ENCODE measurements at places on chromosomes 12 and 14. TPM values are rescaled to one million over a fixed set of nuclear protein-coding genes. Genes with fewer than 3 reads are reported as not detected.

The CCDC196 gene
- total RNA-seq, result not detected

The KRT82 gene
- not detected for total RNA-seq

The FRMD6 gene
- 44.6 TPM for total RNA-seq

The CLEC4A gene
- not detected for total RNA-seq

The CLEC2A gene
- not detected for total RNA-seq

The C1S gene
- total RNA-seq, result 32.6 TPM

GRCh38 chr12:77166696-77167095 is 101.3 kb upstream of the E2F7 start:
- no peak for DNase-seq

DNA sequence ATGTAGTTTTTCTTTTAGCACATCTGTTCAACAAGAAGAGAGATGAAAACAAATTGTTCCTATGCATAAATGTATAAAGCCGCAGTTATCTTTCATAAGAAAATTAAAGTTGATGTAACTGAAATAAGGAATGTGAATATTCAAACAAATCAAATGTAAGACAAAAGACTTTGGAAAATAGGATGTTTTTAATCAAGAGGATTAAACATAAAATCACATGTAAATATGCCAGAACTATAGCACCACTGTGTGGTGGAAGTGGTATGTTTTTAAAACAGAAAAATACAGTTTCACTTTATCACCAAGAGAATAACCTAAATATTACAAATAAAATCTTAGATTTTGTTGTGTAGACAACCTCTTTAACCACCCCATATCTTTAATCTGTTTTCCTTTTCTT is 40.4 kb downstream of the CAPS2 start:
- DNase-seq, result no peak

DNA sequence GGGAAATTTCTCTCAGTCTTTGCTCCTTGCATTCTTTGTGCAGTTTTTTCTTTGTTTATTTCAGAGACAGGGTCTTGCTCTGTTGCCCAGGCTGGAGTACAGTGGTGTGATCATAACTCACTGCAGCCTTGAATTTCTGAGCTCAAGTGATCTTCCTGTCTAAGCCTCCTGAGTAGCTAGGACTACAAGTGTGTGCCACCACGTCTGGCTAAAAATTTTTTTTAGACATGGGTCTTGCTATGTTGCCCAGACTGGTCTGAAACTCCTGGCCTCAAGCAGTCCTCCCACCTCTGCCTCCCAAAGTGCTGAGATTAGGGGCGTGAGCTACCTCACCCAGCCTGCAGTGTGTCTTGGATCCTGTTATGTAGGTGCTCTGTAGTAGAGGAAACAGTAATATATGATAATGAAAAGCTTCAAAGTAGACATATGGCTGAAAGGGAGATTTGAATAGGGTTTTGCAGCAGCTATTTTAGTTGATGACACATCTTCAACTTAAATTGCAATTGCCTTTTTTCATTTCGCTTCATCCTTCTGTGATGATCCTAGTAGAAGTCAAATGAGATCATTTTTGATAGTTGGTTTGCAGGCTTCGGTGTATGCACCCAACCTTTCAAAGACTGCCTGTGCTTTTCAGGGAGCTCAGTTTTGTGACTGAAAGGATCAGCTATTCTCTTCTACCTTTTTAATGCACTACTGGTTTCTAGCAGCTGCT is 75.4 kb downstream of the FUT8 start:
- DNase-seq, result no peak

GRCh38 chr12:128137140-128137539 is 129.8 kb upstream of the TMEM132C start:
- DNase-seq, result no peak

- no peak for DNase-seq
Observed at GRCh38 chr12:62779488-62779887, 155.5 kb downstream of the PPM1H start.

- DNase-seq, result no peak
Observed at GRCh38 chr14:105034315-105035039, 13.6 kb upstream of the CDCA4 start.

- DNase-seq, result no peak
Observed at GRCh38 chr12:7877420-7877819, 4.7 kb upstream of the SLC2A14 start.

DNA sequence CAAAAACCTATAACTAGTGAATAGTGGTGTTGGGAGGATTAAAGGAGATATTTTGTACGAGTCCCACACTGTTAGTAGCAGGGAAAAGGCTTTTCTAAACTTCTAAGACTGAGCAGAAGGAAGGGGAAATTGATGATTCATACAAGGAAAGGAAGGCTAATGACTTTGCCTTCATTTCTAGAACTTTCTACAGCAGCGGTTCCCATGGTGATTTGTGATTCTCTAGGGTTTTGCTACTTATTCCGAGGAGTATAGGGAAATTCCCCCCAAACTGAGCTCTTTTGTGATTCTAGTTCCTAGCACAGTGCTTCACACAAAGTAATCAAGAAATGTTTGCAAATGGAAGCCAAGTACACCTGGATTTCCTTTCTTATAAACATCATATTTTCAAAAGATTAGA is 23.8 kb upstream of the PWP1 start:
- no peak for DNase-seq

- no peak for DNase-seq
Observed at GRCh38 chr14:104367866-104368750, 211.5 kb upstream of the C14orf180 start.

- DNase-seq, result no peak
Observed at GRCh38 chr12:122614839-122615238, 87.8 kb downstream of the KNTC1 start.

DNA sequence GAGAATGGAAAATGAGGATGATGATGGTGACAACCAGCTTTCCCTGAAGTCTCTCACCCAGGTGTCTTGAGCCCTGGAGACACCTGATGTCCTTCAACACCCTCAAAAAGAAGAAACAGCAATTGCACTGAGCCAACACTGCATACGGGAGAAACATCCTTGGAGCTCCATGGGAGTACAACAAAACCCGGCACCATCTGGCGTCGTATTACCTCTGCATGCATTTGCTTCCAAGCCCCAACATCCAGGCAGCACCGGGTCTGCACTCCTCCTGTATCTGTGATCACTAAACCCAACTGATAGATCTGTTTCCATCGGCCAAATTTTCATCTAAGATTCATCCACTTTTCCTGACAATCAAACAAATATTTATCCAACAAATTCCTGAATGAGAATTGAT is 249.9 kb downstream of the DPF3 start:
- no peak for DNase-seq

- DNase-seq, result no peak
Observed at GRCh38 chr14:55873169-55873568, 245.0 kb upstream of the PELI2 start.

GRCh38 chr12:15256761-15257160 is 35.5 kb upstream of the RERG start:
- no peak for DNase-seq

Measured in MG63 (cell line).